Activated CD4-positive, alpha-beta T cell treated with anti-CD3 and anti-CD28 coated beads, Interleukin-2, amount 50 U/mL, for 1 hour (primary cell): ENCODE measurements at places on chromosomes 16 and 17.

DNA sequence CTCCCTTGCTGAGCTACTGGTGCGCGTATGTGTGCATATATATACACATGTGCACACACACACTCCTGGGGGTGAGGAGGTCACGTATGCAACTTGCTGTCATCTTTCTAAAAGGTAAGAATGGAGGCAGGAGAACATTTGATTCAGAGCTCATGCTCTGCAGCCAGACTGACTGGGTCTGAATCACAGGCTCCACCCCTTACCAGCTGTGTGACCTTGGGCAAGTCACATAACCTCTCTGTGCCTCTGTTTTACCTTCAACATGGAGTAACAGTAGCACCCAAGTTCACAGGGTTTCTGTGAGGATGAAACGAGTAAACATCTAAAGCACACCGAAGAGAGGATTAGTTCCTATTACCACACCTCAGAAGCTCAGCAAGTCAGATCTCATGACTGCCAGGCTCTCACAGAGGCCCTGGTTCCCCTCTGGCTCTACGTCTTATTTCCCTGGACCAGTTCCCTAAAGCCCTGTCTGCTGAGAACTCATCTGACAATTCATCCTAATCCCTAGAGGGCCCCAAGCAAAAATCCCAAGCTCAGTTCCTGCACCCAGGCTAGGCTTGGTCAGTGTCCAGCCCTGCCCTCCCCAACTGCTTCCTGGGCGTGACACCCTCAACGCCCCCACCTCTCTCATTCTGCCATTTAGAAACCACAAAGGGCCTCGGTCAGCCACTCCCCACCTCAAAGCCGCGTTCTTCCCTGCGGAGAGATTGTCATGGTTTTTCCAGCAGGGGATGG, 28.7 kb downstream of the ABR start:
- DNase-seq = no peak

- DNase-seq = no peak
Observed at GRCh38 chr16:56121156-56121500, 70.2 kb upstream of the GNAO1 start.

GRCh38 chr17:55421179-55421934, at the start of gene MMD:
Gene MMD, minus strand, starts transcription at chr17:55421835. Its CDS starts 140 bp downstream, at chr17:55421695.
- peak; percentile 3 for DNase-seq

DNA sequence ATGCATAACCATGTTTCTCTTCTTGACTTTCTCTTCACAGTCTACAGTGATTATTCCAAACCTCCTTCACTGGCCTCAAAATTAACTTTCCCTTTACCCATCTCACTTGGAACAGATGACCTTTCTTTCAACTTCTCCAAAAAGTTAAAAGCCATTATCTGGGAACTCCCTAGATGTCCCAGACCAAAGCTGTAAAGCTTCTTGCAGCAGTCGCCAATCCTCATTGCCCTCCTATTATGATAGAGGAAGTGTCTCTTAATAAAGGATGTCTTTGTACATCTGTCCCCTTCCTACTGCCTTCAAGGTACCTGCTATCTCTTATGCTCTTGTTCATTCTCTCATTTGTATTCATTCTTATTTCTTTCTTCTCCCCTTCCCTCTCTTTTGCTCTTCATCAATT, 127.5 kb downstream of the MRTFB start:
- no peak for DNase-seq

DNA sequence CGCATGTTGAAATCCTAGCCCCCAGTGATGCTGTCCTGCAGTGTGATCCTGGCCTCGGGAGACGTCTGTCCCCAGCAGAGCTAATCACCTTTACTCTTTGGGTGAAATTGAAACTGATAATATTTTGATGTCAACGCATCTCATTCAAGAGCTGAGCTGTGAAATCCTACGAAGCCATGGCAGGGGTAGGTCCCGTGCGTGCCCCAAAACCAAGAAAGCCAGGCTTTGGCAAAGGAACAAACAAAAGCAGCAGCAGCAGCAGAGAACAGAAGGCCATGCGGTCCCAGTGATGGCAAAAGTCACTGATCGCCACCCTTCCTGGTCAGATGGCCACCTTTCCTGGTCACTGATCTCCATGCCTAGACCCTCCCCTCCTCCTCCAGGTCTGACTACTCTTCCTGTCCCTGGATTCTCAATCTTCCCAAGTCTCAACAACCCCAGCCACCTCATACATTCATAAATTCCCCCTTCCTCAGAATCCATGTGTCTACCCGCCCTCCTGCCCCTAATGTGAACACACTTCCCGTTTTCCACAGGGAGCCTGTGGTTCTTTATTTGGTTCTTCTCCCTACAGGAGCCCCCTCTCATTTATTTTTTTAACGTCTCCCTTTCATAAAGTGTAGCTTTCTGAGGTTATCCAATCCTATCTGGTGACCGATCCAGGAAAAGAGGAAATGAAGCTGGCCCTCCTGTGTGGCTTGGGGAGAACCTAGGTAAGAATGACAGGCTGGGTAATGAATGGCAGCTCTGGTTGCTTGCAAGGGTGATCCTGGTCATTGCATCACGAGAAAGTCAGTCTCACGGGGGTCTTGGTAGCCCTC, 50.3 kb downstream of the CPPED1 start:
- no peak for DNase-seq
